ENCODE measurements at places on chromosomes 7 and 10. TPM values are rescaled to one million over a fixed set of nuclear protein-coding genes. Genes with fewer than 3 reads are reported as not detected.

The PITX3 gene
- 9.5 TPM for polyA plus RNA-seq

The UTF1 gene
- polyA plus RNA-seq: not detected

The CDH23 gene
- 1.9 TPM for polyA plus RNA-seq

DNA sequence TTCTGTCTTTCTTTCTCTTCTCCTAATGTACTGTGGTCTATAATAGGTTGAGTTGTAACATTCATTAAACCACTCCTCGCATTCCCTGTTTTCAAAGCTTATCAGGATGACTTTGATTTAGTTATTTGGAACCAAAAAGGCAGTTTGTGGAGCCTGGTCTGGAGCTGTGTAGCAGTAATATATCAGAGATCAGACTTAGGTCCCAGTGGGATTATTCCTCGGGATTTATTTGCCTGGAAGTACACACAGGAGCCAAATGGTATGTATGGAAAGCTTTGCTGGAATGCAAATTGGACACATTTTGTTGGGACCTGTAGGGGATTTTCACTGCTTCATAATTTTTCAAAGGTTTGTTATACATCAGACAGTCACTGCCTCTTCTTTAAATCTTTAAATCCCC lies 40.9 kb downstream of the GBF1 start:
- DNase-seq: no peak

- no peak for DNase-seq
Observed at GRCh38 chr7:112201839-112202238, 4.4 kb downstream of the DOCK4 start.

DNA sequence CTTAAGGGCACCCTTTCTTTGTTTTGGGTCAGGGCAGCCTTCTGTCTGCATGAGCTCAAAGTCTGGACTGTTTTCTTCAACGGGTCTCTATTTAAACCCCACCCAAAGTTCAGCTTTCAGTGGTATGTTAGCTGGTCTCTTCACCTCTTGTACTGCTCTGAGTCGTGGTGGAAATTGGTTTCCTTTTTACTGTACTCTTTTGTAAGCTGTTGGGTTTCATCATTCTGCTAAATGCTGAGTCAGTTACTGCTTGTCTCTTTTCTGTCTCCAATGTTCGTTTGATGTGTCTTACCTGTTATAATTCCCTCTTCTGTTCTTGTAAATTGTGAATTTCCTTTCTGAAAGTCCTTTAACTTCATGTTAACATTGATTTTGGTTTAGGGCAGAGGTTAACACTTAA lies 64.1 kb upstream of the MALRD1 start:
- DNase-seq: no peak

DNA sequence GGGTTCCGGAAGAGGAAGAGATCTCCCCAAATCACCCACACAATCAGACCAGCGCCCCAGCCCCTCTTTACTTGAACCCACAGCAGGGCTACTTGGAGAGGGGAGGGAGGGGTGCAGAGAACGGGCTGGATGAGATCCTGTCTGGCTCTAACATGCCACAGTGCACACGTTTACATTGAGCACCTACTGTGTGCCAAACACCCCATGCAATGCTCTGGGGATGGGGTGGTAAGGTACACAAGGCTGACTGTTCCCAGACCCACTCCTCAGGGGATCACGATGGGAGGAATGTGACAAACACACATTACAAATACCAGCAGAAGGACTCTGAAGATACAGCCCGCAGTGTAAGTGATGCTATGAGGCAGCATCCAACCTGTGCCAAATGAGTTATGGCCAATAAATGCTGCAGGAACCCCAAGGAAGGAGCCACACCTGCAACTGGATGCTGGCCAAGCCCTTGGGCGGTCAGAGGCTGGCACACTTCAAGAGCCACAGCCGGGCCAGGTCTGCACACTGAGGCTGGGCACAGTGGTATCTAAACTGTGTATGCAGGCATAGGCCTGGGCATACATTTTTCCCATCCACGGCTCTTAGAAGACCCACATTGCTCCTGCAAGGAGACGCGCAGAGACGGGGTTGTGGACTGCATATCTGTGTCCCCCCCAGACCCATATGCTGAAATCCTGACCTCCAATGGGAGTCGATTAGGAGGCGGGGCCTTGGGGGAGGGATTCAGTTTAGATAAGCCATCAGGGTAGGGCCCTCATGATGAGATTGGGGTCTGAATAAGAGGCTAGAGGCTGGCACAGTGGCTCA lies 6.4 kb downstream of the SPOCK2 start:
- DNase-seq: no peak

DNA sequence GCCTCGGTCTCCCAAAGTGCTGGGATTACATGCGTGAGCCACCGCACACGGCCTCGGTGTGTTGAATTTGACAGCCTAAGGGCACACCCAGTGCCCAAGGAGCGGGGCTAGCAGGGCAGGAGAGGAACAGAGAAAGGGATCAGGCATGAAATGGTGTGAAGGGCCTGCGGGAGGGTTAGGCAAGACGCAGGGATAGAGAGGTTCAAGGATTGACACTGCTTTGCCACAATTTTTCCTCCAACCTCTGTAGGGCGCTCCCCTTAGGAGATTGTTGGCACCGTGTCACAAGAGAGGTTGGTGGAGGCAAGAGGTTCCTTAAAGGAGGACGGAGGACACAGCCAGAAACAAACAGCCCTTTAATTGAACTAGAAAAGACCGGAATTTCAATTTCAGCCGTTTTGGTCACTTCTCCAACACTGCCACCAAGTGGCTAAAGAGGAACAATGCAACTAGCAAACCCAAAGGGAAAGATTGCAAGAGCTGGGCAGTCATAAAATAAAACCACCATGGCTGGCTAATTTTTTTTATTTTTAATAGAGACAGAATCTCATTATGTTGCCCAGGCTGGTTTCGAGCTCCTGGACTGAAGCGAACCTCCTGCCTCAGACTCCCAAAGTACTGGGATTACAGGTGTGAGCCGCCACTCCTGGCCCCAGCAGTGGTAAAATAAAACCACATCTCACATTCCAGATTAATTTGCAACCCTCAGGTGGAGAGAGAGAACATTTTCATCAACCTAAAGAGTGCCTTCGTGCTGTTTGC lies 6.9 kb upstream of the CREB3L2 start:
- DNase-seq: peak; percentile 35

DNA sequence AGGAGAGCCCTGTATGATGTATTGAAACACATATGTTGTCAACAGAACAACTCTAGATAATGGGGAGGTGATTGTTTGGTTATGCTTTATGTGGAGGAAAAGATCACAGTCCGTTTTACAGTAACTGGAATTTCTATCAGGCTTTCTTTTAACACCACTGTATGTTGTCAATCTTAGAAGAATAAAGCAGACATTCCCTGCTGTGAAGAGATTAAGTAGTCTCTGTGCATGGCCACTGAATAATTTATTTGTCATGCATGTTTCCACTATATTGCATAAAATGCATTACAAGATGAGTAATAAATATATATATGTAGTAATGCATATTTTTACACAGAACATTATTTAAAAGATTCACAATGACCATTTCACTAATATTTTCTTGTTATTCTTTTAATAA lies 440.0 kb downstream of the ANKRD7 start:
- no peak for DNase-seq
